ENCODE measurements at places on chromosomes 2 and 18.

DNA sequence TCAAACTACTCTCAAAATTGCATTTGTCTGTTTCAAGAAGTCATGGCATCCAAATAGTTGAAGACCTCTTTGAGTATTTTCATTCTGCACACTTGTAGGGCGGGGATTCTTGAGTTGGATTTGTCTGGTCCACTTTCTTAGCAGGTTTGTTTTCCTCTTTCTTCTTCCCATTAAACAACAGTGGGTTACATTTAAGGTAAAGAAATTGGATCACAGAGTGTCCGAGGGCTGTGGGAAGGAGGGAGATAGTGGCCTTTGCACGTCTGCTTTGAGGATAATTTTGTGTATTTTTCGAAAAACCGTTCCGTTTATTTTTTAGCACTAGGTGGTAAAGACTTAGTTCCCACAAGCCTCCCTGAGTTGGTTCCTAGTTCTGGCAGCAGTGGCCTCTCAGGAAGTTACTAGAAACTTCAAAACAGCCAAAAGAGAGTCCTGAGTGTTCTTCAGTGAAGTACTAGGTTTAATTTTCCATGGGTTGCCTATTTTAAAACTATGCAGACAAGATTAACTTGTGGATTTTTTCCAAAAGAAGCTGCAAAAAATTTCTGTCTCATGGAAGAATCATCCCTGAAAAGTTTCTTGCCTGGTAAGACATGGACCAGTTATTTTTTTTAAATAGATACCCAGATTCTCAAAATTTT, 107.9 kb downstream of the CDC42EP3 start:
- no peak for DNase-seq

GRCh38 chr18:51537487-51537886, 340.0 kb upstream of the MEX3C start:
- DNase-seq: no peak

- DNase-seq: no peak
Observed at GRCh38 chr18:74266161-74266560, 25.6 kb downstream of the CYB5A start.

DNA sequence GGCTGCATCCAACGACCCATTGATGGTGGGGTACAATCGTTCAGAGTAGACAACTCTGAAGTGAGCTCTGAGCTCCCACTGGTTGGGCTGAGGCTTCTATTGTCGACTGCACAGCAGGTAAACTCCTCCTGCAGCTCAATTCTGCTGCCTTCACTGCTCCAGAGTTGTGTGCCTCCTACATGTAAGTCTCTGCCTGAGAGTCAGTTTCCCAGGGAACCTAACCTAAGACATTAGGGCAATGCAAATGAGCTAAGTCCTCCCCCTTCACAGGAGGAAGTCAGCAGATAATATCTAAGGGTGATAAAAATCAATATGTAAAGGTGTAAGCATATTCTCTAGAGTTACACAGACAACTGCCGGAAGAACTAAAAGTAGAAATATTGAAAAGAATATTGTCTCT, 22.5 kb upstream of the ACYP2 start:
- no peak for DNase-seq

GRCh38 chr2:202109139-202109736, 36.2 kb downstream of the KIAA2012 start:
- DNase-seq: no peak

GRCh38 chr2:88692187-88692586, 714 bp downstream of the RPIA start:
- no peak for DNase-seq

DNA sequence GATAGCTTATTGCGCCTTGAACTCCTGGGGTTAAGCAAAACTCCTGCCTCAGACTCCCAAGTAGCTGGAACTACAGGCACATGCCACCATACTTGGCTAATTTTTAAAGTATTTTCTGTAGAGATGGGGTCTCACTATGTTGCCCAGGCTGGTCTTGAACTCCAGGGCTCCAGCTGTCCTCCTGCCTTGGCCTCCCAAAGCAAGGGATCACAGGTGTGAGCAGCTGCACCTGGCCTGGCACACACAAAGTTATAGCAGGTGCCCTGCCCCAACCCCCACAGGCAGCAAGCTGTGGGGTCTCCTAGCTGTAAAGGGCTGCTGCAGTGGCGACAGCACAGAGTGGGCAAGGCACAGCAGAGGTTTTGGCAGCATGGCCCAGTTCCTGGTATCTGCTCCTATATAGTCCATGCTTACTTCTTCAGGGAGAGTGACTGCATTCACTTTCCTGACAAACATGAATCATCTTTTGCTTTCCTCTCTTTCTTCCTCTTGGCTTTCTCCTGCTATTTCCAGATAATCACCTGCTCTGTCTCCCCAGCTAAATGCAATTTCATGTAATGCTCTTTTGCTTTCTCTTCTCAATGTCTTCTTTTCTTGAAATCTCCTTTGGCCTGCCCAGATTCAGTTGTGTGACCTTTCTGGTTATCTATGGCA, 27.3 kb upstream of the METAP1D start:
- DNase-seq: no peak

GRCh38 chr2:101001691-101002561, at the start of gene RPL31:
Gene RPL31 (plus strand): TSS chr2:101002289. CDS start chr2:101002702, 413 bp downstream.
- peak; percentile 96 for DNase-seq

- no peak for DNase-seq
Observed at GRCh38 chr18:2627821-2628276, 27.7 kb upstream of the SMCHD1 start.

GRCh38 chr2:144452989-144453336, 67.0 kb downstream of the ZEB2 start:
- no peak for DNase-seq

DNA sequence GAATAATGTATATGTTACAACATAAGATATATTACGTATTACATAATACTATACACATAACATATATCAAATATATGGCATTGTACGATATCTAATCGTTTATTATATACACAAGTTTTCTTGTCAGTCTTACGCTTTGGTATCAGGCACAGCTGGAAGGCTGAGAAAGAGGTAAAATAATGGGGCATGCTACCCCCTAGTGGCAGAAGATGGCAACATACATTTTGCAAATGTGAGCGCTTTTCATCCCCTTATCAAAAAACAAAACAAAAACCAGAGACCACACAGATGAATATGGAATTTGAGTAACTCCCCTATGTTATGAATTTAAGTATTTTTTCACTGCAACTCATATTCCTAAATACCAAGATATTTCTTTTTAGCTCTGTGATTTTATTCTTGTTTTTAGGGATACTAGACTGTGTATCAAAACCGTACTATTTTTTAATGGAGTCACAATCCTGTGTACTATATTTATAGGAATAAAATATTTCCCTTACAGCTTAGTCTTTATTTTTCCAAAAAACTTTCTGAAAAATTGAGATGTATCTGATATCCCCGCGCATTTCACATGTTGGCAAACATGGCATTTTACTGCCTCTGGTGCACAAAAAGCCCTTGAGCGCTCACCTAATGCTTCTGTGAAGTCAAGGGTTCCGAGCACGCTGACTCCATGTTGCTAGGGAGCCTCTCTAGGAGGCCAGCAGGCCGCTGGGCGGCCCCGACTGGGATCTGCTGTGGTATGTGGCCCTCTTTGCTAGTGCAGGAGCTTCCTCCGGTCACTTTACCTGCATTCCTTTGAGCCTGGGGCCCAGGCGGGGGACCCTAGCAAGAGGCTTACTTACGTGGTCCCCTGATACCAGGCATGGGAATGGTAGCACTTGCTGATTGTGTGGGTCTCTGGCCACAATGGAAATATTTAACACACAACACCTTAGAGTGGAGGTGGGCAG, 62.5 kb downstream of the SLC4A3 start:
- DNase-seq: peak; percentile 17

DNA sequence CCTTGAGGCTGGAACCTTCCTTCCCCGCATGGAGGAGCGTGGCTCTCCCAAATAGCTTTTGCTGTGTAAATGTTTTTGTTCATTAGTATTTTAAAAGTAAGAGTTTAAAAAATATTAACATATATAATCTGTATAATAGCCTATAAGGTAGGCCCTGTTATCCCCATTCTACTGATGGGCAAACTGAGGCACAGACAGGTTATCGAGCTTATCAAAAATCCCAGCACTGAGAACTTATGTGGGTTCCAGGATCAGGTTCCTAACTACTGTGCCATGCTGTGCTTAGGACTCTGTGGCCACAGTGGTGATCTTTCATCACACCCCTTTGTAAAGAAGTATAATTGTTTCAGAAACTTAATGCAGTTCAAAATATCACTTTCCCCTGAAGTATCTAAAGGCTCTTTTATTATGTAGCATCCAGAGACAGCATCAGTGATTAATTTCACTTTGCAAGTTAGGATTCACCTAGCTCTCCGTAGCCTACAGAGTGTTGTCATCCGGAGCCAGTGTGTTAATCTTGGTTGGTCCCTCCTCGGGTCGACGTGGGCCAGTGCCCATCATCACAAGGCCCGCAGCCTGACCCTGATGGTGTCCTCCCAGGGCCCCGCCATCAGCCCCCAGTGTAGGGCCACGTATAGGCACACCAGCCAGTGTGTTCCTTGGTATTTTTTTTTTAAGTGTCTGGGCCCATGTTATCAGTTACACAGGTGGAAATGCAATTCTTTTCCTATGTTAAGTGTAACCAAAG, 28.7 kb downstream of the CABLES1 start:
- no peak for DNase-seq

- no peak for DNase-seq
Observed at GRCh38 chr2:172919732-172920131, 155.9 kb upstream of the MAP3K20 start.

DNA sequence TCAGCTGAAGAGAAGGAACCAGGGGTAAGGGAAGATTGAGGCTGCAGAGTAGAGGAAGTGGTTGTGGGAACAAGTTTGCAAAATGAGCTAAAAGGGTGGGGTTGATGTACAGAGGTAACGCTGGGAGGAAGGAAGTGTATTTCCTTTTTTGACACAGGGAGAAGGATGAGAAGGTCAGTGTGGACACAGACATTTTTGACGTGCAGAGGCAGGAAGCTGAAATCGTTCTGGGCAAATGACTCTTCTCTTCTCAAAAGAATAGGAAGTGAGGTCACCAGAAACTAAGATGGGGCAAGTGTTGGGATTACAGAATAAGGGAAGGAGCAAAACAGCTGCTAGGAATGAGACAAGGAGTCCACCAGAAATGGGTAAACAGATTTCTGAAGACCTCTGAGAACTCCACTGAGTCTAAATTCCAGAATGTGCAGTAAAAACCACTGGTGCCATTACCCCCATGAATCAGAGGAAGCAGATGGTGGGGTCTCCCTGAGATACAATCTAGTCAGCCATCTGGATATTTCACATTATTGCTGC, 20.0 kb upstream of the RNF149 start:
- no peak for DNase-seq

- DNase-seq: no peak
Observed at GRCh38 chr2:64812285-64812684, 158.6 kb upstream of the SERTAD2 start.

DNA sequence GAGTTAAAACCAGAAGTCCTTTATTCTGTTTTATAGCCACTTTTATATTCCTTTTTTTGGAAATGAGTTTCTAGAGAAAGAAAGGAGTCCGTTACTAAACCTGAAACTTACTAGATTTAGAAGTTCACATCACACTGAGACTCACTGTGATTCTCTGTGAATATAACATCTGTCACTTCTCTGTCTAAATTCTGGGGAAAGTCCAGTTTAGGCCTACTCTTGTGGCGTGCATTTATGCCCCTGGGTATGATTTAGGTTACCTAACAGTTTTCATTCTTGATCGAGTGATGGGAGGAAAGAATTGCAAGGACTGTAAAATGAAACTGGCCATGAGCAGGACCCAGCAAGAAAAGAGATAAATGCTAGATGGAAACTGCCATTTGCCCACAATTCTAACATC, 449.6 kb downstream of the SPAG16 start:
- DNase-seq: no peak

DNA sequence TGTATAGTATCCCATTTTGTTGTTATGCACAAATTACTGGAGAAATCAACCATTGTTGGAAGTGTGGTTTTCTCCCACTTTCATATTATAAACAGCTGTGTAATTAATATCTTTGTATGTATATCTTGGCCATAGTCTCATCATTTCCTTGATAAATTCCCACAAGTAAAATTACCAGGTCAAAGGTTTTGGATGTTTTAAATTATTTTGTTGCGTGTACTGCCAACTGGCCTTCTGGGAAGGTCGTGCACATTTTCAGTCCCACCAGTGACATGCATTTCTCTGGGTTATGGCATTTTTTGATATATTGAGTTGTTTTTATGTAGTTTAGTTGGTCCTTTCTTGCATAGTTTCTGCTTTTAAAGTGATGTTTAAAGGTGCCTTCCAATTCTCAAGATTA, 41.5 kb downstream of the TSHZ1 start:
- DNase-seq: no peak

GRCh38 chr18:43590182-43590903, 313.1 kb upstream of the SYT4 start:
- DNase-seq: no peak

- DNase-seq: no peak
Observed at GRCh38 chr18:23838233-23838632, 149.0 kb downstream of the LAMA3 start.

DNA sequence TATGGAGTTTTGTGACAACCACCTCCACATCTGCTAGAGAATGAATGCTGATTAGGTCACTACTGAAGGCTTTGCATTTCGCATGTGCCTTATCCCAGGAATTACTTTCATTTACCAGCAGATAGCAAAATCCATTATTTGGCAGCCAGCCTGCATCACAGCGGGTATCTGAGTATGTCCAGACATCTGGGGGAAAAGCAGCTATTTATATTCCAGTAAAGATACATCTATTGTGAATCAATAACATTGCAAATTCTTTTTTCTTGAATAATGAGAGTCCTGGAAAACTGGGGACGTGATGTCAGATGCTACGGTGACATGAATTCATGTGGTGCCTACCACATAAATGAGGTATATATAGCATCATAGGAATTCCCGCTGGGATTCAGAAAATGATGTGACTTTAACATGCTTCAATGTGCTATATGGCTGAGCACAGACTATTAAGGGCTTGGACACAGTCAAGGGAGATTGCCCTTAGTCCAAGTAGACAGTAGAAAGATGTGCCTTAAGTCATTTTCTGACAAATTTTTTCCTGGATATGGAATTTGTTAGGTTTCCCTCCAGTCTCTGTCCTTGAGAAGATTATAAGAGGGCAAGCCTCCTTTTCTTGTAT, 84.2 kb upstream of the CD302 start:
- DNase-seq: no peak

GRCh38 chr18:35905436-35905835, 67.0 kb upstream of the RMP24 start:
- no peak for DNase-seq

- DNase-seq: no peak
Observed at GRCh38 chr2:216758256-216759155, 63.2 kb upstream of the IGFBP5 start.
